Activated CD4-positive, alpha-beta T cell treated with anti-CD3 and anti-CD28 coated beads for 24 hours (primary cell): ENCODE measurements at places on chromosomes 11 and 22.

DNA sequence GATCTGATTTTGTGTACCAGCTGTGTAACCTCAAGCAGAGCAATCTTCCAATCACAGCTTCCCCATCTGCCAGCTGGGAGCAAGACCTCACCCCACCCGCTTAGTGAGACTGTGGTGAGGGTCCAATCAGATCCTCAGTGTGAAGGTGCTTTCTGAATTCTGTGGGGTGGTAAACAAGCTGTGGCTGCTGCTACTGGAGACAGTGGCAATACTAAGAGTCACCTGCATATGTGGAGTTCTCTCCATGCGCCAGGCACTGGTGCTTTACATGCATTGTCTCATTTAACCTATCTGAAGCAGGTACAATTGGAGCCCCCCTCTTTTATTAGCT is 50.4 kb downstream of the CWC15 start:
- no peak for DNase-seq

DNA sequence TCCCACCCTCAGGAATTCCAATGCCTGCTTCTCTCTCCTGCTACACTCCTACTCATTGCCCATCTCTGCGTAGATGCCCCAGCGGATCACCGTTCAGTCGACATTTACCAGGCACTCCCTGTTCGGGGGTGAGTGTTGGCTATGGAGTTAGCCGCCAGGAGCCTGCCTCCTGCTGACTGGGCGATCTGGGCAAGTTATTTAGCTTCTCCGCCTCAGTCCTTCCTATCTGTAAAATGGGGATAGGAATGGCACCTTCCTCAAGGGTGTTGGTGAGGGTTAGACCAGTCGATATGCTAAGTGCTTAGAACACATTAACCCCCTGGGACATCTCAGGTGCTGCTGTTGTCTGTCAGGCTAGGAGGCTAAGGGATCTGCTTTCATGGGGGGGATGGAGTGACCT is 30.9 kb downstream of the FADD start:
- no peak for DNase-seq

- DNase-seq = no peak
Observed at GRCh38 chr11:75627906-75628668, 40.8 kb downstream of the MAP6 start.

DNA sequence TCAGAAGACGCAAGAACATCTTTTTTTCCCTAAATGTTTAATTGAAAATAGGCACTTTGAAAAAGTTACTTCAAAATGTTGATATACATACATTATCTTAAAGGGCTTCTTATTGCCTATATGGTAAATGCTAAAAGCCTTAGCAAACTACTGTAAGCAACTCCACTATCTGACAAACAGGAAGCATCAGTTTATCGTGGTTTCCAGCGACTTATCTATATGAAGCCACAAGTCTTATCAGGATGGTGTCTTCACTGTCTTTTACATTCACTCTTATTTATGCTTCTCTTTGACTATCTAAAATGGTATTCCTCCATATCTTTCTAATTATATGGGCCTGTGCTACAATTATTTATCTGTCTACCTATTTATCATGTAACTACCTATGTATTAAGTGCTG is 2091.9 kb downstream of the LRRC4C start:
- DNase-seq = no peak

- DNase-seq = no peak
Observed at GRCh38 chr22:27065279-27065678, 407.9 kb downstream of the MIAT start.

- DNase-seq = no peak
Observed at GRCh38 chr11:77278595-77279506, 22.6 kb downstream of the GDPD4 start.

DNA sequence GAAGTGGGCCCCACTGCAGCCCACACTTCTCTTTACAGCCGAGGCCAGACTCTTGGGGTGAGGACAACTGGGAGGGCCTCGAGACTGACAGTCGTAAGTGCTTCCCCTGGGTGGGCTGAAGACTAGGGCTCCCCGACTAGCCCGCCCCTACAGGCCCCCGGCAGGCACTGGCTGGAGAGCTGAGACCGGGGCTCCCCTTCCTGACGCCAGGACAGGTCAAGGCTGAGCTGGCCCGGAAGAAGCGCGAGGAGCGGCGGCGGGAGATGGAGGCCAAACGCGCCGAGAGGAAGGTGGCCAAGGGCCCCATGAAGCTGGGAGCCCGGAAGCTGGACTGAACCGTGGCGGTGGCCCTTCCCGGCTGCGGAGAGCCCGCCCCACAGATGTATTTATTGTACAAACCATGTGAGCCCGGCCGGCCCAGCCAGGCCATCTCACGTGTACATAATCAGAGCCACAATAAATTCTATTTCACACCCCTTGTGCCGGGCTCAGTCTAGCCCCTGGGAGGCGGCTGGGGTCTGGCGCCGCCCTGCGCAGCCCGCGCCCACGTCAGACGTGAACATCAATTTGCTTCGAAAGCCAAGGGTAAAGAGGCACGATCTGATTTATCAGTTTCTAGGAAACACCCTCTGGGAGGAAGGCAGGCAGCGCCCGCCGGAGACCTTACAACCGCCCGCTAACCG is 13.5 kb downstream of the SCYL1 start:
- DNase-seq = no peak

DNA sequence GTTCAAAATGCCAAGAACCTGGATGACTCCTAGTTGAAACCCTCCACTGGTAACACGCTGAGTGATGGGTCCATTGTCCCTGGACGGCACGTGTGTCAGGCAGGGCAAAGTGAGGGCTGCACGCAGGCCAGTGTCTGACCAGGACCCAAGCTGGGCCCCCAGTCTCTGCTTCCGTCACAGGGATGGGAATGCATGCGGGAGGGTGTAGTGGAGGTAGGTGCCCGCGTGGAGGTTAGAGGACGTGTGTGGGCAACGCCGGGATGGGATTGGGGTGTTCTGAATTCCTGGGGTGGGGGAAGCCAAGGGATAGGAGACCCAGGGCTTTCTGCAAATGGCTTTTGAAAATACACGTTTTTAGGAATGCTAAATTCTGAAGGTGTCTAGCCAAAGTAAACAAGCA is 943.3 kb downstream of the BRD1 start:
- no peak for DNase-seq

GRCh38 chr11:118933486-118933885 is 7.8 kb upstream of the BCL9L start:
- no peak for DNase-seq

GRCh38 chr22:29212743-29213142 is 7.0 kb downstream of the EMID1 start:
- DNase-seq = no peak

GRCh38 chr11:64334764-64335735 is 5.0 kb upstream of the CCDC88B start:
- no peak for DNase-seq

GRCh38 chr11:71459076-71459766 is 6.2 kb downstream of the NADSYN1 start:
- no peak for DNase-seq

DNA sequence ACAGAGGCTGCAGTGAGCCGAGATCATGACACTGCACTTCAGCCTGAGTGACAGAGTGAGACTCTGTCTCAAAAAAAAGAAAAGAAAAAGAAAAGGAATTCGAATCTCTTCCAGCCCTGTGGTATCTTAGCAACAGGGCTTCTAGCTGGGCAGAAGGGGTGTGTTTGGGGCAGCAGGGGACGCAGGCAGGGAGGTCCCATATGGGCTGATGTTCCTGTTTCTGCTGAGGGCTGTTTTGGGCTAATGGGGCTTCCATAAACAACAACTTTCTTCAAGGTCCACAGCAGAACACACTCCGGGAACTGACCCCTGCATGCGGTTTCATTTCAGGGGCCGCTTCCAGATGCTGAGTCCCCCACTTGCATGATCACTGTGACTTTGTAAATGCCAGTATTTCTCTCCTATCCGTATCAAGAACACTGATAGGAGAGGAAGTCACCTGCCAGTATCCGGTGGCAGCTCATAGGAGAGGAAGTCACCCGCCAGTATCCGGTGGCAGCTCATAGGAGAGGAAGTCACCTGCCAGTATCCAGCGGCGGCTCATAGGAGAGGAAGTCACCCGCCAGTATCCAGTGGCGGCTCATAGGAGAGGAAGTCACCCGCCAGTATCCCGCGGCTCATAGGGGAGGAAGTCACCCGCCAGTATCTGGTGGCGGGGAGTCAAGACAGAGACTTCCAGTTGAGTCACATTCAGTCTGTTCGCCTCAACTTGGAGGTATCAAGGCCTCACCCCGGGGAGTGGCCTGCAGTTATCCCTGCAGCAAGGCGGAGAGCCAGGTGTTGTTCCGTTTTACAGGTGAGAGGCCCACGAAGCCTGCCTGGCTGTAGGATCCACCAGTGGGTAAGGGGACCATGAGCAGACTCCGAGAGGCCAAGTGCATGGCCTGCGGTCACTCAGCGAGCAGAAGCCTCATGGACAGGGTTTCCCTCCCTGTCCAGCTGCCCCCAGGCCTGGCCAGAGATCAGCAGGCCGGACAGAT is 8.3 kb upstream of the FGF19 start:
- no peak for DNase-seq

GRCh38 chr11:1086171-1087102 is 11.8 kb downstream of the MUC2 start:
- no peak for DNase-seq

GRCh38 chr11:26618441-26618840 is 46.4 kb upstream of the MUC15 start:
- no peak for DNase-seq
